H1 (cell line): ENCODE measurements at places on chromosomes 6 and 20.

GRCh38 chr20:64036346-64037198 is 590 bp downstream of the C20orf204 start:
- peaks cover 28% of the 10 kb centered on the region for H3K27me3 ChIP-seq
- H3K4me1 ChIP-seq = peaks cover 11% of the 10 kb centered on the region
- DNase-seq = no peak
- no peak overlapping the region for H3K4me3 ChIP-seq
- 0 out of 2 replicates have a peak overlapping the region, but pooled peaks have one; percentile 19 for H3K27ac ChIP-seq

- no peak overlapping the region for H3K4me3 ChIP-seq
- H3K36me3 ChIP-seq = no peaks in the 10 kb centered on the region
- H3K27ac ChIP-seq = no peak overlapping the region
- no peaks in the 10 kb centered on the region for H3K4me1 ChIP-seq
Observed at GRCh38 chr20:15406072-15406471, 1068.7 kb upstream of the FLRT3 start.

- H3K4me3 ChIP-seq = no peak overlapping the region
- H3K4me1 ChIP-seq = no peaks in the 10 kb centered on the region
- no peak overlapping the region for H3K27ac ChIP-seq
- H3K36me3 ChIP-seq = no peaks in the 10 kb centered on the region
- no peaks in the 10 kb centered on the region for H3K27me3 ChIP-seq
Observed at GRCh38 chr20:2303673-2304072, 7.9 kb downstream of the TGM3 start.

DNA sequence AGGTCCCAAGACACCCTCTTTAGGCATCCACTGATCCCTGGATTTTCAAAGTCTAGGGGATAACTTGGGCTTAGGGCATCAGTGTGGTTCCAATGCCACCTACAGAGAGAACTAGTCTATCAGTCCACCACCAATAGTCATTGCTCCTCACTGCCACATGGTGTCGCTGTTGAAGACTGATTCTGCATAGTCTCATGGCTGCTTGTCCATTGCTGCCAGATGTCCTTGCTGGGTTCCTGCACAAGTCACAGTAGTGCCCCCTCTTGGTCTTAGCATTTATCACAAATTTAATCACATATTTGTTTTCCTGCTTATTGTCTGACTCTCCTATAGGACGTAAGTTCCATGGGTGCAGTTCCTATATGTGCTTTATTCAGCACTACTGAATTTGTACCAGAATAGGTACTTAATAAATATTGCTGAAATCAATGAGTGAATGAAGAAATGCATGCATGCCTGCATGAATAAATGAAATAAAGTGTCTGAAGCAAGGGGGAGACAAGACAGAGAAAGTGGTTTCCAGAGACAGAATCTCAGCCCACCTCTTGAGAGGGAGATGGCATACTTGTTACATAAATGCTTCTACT is 45.9 kb upstream of the RALY start:
- H3K27me3 ChIP-seq = no peaks in the 10 kb centered on the region
- peak; percentile 59 for DNase-seq
- no peaks in the 10 kb centered on the region for H3K36me3 ChIP-seq
- H3K27ac ChIP-seq = no peak overlapping the region
- no peaks in the 10 kb centered on the region for H3K4me1 ChIP-seq

DNA sequence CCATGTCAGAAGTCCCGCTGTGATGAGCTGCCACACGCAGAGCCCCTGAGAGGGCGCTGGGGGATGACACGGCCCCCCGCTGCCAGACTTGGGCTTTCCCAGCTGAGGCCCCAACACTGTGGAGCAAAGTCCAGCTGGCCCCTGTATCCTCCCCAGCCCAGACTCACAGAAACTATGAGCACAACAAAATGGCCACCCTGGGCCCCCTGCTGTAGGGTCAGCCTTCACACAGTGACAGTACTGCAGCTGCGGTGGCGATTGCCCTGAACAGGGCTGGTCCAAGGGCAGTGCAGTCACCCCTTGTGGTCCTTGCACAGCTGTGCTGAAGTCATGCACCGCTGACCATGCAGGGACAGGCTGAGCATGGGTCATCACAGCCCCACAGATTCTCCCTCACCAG is 78.2 kb upstream of the CST7 start:
- H3K27me3 ChIP-seq = no peaks in the 10 kb centered on the region
- H3K36me3 ChIP-seq = no peaks in the 10 kb centered on the region
- no peak overlapping the region for H3K4me3 ChIP-seq
- no peak overlapping the region for H3K27ac ChIP-seq
- DNase-seq = no peak

DNA sequence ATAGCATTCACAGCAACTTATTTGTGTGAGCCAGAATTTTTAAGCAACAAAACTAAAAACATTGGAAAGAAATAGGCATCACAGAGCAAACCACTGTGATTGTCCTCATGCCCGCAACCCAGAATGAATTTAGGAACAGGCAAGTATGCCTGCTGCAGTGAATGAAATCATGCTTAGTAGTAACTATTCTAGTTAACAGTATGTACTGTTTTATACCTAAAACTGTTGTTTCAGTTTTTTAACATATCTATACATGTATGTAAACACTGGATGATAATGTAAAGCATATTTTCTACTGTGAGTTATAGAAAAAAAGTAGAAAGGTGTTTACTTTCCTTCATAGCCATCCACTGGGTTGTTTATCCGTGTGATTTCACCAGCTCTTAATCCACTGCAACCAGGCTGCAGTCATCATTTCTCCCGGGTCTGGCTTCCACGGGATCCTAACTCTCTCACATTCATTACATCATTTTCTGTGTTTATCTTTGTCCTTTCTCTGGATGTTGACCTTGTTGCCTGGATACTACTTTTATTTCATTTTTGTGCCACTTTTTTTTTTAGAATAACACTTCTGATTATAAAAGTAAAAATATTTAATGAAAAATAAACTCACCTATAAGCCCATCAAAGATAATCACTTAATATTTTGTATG is 3.6 kb upstream of the ARFGEF3 start:
- peaks cover 3% of the 10 kb centered on the region; the same call in 1 of the 2 replicates for H3K27me3 ChIP-seq
- no peak for DNase-seq
- no peak overlapping the region for H3K27ac ChIP-seq
- no peak overlapping the region for H3K4me3 ChIP-seq
- H3K36me3 ChIP-seq = no peaks in the 10 kb centered on the region
- peaks cover 8% of the 10 kb centered on the region for H3K4me1 ChIP-seq

DNA sequence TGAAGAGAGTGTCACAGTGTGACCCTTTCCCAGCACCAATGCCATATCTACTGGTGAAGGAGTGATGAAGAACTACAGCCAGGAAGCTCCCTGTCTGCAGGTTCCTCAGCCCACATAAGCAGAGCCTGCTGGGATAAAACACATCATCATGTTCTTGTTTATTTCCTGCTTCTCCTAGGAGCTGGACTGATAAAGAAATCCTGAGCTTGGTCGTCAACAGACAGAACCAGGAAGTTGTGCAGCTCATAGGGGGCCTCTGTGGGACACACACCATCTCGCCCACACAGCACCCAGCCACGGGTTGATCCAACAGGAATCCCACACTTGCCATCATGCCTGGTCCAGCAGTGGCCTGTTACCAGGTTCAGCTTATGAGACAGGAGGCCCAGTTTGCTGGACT is 2.8 kb upstream of the CSTL1 start:
- H3K4me3 ChIP-seq = no peak overlapping the region
- H3K27me3 ChIP-seq = no peaks in the 10 kb centered on the region; the same call in 1 of the 2 replicates
- no peaks in the 10 kb centered on the region for H3K4me1 ChIP-seq
- H3K36me3 ChIP-seq = no peaks in the 10 kb centered on the region
- no peak for DNase-seq
- H3K27ac ChIP-seq = no peak overlapping the region

DNA sequence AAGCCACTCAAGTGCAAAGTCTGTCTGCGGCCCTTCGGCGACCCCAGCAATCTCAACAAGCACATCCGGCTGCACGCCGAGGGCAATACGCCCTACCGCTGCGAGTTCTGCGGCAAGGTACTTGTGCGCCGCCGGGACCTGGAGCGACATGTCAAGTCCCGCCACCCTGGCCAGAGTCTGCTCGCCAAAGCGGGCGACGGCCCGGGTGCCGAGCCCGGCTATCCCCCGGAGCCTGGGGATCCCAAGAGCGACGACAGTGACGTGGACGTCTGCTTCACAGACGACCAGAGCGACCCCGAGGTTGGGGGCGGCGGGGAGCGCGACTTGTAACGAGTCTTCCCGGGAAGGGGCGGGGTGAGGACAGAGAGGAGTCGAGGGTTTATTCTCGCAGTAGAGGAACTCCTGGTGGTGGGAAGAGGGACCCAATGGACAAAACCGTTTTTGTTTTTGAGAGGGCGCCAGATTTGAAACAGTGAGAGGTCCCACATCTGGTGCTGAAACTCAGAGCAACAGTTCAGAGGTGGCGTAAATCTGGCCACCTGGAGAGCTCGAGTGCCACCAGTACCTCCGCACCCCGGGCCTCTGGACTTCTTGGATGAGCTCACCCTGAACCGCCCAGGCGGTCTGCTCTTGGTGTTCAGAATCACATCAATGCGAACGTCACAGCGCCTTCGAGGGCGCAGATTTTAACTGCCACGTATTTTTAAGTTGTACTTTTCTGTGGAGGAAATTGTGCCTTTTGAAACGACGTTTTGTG is 8.0 kb downstream of the PRDM13 start:
- no peaks in the 10 kb centered on the region for H3K36me3 ChIP-seq
- H3K27me3 ChIP-seq = peaks cover 76% of the 10 kb centered on the region
- H3K4me1 ChIP-seq = no peaks in the 10 kb centered on the region
- no peak overlapping the region for H3K27ac ChIP-seq
- peak overlapping the region; percentile 38 for H3K4me3 ChIP-seq

GRCh38 chr6:159979136-159979874 is 10.4 kb downstream of the IGF2R start:
- peak overlapping the region; percentile 15 for H3K4me3 ChIP-seq
- DNase-seq = no peak
- peaks cover 33% of the 10 kb centered on the region for H3K4me1 ChIP-seq

DNA sequence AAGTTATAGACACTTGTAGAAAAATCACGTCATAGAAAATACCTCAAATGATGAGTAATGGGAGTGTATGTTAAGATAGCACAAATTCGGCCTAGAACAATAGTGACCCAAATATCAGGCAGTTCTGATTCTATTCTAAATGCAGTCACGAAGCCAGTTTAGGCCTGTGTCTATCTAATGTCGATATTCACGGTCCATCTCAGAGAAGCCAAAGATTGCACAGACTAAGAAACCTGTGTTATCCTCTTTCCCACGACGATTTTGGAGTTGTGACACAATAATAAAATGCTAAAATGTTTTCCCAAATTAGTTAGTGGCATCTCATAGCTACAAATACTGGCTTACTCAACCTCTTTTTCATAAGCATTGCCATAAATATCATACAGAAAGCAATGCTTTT is 4.0 kb downstream of the HIVEP2 start:
- no peaks in the 10 kb centered on the region for H3K27me3 ChIP-seq
- no peak overlapping the region for H3K4me3 ChIP-seq
- H3K36me3 ChIP-seq = no peaks in the 10 kb centered on the region
- H3K27ac ChIP-seq = no peak overlapping the region
- no peaks in the 10 kb centered on the region; the same call in 1 of the 2 replicates for H3K4me1 ChIP-seq

- H3K4me1 ChIP-seq = no peaks in the 10 kb centered on the region
- no peaks in the 10 kb centered on the region for H3K27me3 ChIP-seq
- no peaks in the 10 kb centered on the region for H3K36me3 ChIP-seq
Observed at GRCh38 chr6:118509009-118509617, 39.0 kb upstream of the PLN start.
